ENCODE measurements at places on chromosomes 4 and X.
A peak's percentile ranks its signal among the peaks of the same experiment; 100 is the strongest.

DNA sequence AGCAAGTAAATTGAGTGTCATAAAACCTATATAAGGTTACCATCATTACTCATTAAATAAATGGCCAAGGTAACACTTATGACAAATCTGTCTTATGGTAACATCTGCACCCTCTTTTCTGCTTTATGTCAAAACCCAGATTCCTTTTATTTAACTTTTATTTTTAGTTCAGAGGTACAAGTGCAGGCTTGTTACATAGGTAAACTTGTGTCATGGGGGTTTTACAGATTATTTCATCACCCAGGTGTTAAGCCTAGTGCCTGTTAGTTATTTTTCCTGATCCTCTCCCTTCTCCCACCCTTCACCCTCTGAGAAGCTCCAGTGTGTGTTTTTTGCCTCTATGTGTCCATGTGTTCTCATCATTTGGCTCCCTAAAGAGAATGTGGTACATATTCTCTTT, 930.7 kb downstream of the CCSER1 start:
- DNase-seq: no peak

DNA sequence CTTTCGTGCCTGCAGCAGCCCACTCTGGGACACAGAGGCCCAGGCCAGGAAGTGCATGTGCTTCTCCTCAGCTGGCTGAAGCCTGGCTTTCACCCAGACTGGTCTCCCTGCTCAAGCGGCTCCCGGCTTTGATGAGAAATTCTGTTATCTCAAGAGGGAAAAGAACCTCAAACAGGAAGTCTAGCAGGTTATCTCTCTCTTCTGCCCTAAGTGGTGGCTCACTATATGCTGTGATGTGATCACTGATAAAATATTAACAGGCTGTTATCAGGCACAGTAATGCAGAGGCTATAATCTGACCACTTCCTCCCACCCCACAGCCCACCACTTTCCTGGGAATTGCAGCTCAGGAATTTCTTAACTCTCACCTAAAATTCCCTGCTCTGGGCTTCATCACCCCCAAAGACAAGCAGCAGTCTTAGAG, 13.3 kb downstream of the CLDN2 start:
- no peak for DNase-seq

DNA sequence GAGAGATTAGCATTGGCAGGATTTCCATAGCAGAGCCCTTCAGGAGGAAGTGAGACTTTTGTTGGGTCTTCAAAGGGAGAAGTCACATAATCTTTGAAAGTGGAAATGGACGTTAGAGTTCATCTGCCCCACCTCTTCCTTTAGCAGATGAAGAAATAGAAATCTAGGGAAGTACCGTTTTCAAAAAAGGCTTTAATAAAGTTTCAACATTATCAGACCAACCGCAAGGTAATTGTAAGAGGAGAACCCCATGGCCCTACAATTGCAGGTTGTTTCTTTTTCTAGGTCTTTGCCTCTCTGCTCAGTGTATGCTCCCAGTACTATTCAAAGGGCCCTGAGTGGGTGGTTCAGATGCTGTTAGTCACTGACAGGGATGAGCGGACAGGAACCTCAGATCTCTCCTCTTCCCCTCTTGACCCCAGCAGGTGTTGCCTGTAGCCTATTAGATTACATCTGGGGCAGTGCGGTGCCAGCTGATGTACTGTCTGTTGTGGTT, 48.6 kb upstream of the AP1S2 start:
- no peak for DNase-seq

DNA sequence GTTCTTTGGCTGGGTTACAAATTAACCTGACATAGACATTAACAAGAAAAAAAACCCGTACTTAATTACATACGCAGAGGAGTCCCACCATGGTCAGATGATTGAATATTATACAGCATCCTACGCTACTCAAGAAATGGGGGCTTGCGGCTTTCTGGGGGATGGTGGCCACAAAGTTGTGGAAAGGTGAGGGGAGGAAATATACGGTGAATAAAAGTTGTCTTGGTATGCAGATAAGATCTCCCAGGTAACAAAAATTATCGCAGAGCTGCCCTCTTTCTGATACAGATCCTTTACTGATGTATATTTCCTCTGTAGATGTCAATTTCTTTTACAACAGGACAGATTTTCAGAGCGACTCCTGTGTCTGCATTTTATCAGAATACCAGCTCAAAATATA, 890 bp downstream of the DCAF16 start:
- DNase-seq: no peak

DNA sequence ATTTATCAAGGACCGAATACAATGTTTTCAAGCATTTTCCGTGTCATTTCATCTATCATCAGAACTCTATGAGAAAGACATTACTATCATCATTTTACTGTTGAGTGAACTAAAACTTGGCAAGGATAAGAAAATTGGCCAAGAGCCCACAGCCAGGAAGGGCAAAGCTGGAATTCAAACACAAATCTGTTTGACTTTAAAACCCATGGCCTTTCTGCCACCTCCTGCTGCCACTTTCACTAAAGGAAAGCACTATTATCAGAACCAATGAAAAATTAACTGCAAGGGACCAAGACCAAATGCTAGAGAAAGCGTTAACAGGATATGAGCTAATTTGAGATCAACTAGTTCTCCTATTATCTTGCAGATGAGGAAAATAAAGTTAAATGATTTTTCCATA, 2759.2 kb downstream of the ARAP2 start:
- DNase-seq: no peak

DNA sequence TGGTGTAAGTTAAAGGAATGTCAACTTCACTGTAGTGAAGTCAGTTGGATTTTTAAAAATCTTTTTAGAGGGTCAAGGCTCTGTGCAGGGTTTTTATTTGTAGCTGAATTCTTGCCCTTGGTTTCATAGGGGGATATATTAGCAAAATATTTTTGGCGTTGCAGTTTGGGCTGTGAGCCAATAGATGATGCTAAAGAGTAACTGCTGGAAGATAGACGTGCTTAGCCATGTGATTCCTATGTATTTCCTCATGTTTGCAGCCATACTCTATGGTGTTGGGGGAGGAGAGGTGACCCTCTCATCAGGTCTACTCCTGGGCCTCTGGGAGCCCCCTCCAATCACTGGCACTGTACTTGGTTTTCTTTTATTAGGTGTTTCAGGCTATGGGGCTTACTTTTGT, 246.7 kb upstream of the ARHGAP24 start:
- DNase-seq: no peak

- DNase-seq: no peak
Measured at GRCh38 chr4:91426725-91427124, 877.0 kb upstream of the GRID2 start.

GRCh38 chr4:145815626-145816025, 123.0 kb downstream of the ZNF827 start:
- no peak for DNase-seq

DNA sequence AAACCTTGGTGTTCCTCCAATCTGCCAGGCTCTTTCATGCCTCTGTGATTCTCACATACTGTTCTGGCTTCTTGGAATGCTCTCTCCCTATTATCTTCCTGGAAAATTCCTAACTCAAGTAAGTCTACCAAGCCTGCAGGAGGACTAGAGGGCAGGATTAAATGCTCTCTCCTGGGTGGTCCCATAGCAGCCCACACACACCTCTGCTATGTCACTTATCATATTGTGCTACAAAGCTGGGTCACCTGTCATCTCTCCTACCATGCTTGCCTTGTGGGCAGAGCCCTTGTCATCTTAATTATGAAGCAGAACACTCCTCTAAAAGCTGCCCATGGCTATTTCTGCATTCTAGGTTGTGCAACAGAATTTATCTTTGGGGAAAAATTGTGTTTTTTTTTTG, 344.5 kb upstream of the NOCT start:
- no peak for DNase-seq

DNA sequence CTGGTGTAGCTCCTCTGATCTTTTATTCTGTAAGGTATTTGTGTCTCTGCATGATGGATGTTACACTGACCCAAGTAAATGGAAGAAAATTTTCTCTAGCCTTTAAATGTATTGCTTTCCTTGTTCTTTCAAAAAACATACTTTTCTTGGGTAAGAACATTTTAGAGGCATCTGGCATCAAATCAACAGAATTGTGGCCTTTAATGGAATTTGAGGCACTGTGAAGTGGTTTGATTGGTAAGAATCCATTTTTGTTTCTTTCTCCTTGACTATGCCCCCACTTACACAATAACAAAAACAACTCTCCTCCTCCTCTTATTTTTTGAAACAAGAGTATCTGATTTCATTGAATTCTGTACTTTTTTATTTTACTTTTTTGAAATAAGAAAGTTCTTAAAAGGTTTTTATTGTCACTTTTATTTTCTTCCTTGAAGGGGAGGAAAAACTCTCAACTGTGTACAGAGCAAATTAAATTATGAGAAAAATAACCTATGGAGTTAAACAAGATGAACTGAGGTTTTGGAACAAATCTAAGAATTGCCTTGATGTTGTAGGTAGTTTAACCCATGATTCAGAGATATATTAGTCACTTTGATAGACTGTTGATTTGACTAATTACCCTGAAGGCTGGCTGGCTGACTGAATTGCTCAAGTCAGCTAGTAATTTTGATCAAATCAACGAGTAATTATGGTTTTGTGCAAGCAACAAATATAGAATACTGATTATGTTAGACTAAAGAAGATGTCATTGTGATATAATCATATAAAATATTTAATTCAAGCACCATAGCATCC, 146.4 kb downstream of the FHIP1A start:
- no peak for DNase-seq

DNA sequence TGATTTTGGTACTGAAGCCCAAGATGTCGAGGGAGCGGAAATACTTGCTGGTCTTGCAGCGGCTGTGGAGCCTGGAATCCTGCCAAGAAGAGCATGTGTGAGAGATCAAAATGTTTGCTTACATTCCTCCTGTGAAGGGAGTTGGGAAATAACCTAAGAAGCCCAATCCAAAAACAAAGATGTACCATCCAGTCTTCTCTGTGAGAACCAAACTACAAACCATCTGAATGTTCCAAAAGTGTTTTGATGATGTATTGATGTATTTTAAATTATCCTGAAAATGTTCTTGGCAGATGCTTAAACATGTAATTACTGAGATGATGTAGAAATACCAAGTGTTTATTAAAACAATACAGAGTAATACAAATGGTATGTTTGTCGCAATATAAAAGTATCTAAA, 10.1 kb upstream of the ADH1A start:
- DNase-seq: peak; percentile 69

- no peak for DNase-seq
Measured at GRCh38 chr4:177006331-177006730, 213.6 kb upstream of the VEGFC start.

GRCh38 chr4:95585016-95585695, 36.4 kb upstream of the UNC5C start:
- no peak for DNase-seq

GRCh38 chr4:19514276-19515070, 737.2 kb upstream of the SLIT2 start:
- no peak for DNase-seq

GRCh38 chr4:113781439-113782040, 20.0 kb upstream of the CAMK2D start:
- DNase-seq: peak; percentile 13

- peak; percentile 50 for DNase-seq
Measured at GRCh38 chr4:156971676-156972378, at the start of gene PDGFC. Gene PDGFC (minus strand): TSS chr4:156971799. CDS start chr4:156970903, 896 bp downstream.

- no peak for DNase-seq
Measured at GRCh38 chr4:158189422-158189821, 16.6 kb upstream of the GASK1B start.

- no peak for DNase-seq
Measured at GRCh38 chrX:135914404-135914803, 20.9 kb downstream of the SAGE1 start.

- no peak for DNase-seq
Measured at GRCh38 chr4:93810340-93810992, 18.1 kb upstream of the ATOH1 start.

DNA sequence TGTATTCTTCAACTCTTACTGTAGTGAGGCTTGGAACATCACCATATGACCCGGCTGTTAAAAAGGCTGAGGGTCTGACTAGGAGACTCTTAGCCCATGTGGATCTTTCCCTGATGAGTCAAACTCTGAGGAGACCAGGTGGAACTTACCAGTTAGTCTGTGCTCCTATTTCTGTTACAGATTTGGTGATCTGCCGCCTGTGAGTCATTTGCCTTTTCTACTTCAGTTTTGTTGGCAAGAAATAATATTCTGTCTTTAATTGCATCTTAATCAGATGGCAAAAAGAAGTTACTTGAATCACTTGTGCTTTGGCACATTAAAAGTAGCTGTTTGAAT, 48.4 kb downstream of the MTM1 start:
- DNase-seq: no peak

GRCh38 chrX:72382202-72382595, 76.5 kb upstream of the CITED1 start:
- DNase-seq: no peak

DNA sequence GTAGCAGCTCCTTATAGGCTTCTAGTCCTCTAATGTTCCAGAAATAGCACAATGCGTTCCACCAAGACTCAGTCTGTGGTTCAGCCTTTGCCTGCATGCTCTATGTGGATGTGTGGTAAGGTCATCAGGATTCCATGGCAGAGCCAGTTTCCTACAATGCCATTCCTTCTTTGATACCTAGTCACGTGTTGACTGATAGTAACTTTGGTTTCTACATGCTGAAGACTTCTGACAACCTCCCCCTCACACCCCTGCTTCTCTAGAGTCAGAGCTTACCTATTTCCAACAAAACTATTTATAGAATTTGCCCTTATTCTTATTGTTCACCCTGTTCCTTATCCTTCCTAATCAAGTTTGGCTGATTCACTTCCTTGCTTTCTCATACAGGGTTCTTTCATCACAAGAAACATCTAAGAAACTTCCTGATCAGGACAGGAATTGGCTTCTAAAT, 81.1 kb downstream of the CT47B1 start:
- DNase-seq: no peak

DNA sequence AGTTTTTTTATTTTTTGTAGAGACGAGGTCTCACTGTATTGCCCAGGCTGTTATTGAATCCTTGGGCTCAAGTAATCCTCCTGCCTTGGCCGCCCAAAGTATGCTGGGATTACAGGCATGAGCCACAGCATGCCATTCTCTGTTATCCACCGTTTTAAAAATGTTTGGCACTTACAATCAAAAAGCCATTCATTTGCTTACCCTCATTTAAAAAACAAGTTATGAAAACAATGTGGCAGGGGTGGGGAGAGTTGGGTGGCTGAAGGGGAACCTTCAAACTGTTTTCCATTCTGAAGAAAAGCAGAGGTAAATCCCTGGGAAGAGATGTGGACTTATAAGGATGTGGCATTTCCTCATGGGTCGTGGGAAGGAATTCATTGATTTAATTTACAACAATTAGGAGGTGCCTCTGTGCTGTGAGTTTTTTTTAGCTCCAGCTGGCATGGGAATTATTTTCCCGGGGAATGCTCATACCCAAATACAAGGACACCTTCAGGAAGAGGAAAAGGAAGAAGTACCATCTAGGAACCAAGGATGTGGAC, 103.5 kb downstream of the MID1 start:
- DNase-seq: no peak

- no peak for DNase-seq
Measured at GRCh38 chrX:39318506-39319343, 517.5 kb downstream of the MID1IP1 start.

DNA sequence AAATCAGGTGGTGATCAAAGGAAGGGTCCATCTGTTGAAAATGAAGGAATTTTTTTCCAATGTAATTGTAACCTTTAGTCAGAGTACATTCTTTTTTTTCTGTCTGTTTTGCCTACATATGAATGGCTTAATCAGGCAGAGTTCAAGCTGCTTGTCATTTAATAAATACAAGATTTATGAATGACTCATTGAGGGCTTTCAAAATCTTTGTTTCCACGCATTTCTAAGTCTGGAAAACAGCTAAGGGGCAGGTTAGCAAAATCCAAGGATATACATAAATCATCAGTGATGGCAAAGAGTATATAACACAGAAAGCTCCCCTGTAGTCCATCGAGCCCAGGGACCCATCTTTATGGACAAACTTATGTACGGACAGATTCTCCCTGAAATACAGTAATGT, 1.8 kb downstream of the CA5B start:
- DNase-seq: no peak

Measured in T47D (cell line).